ENCODE measurements at places on chromosomes 11 and 22.

- no peak for DNase-seq
Observed at GRCh38 chr11:19849107-19849789, 136.6 kb downstream of the NAV2 start.

- peak; percentile 63 for DNase-seq
Observed at GRCh38 chr11:47373876-47374719, 4.2 kb downstream of the SPI1 start.

GRCh38 chr11:16454289-16454863 is 98.0 kb upstream of the SOX6 start:
- DNase-seq, result no peak

GRCh38 chr22:19753090-19753842 is 7.3 kb upstream of the TBX1 start:
- DNase-seq, result no peak

GRCh38 chr22:42637555-42637954 is 2.8 kb downstream of the ATP5MGL start:
- no peak for DNase-seq

DNA sequence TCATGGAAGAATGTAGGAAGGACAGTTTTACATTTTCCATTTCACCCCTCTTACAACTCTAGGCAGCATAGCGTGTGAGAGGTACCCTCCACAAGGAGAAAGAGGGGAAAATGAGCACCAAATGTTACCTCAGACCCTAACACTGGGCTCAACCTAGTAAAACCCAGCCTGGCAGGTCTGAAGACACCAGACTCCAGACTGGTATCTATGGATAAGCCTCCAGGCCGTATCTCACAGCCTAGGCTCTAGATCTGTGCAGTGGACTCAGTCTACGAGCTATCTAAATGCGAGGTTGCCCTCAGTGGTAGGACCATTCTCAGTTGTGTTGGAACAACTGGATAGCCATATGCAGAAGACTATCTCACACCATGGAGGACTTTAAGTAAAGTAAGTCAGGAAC is 10.5 kb downstream of the TRIM5 start:
- DNase-seq, result no peak

DNA sequence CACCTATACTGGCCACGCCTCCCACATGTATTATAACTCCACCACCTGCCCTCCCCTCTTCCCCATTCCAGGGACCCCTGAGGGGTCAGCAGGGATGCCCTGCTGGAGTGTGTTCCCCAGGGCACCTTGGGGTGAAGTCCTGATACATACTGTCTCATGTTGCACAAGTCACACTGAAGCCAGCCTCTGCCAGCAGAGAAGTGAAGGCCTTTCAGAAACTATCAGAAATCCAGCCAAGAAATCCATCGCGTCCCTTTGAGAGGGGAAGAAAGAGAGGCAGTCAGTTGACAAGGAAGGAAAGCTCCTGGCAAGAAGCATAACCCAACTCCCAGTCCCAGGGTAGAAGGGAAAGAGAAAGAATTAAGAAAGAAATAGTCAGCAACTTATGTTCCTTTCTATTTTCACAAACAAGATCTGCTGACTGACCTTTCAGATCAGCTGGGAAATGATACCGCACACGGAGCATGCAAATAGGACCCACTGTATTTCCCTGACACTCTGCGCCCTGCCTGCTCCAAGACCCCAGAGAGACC is 45.2 kb downstream of the SC5D start:
- DNase-seq, result no peak

DNA sequence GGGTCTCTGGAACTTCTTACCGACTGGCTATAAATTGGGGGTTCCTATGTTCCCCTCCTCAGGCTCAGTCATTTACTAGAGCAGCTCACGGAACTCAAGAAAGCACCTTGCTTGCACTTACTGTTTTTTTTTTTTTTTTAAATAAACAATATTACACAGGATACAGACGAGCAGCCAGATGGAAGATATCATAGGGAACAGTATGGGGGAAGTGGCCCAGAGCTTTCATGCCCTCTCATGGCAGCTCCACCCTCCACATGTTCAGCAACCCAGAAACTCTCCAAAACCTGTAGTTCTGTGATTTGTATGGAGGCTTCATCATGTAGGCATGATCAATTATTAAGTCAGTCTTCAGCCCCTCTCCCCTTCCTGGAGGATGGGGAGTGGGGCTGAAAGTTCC is 7.5 kb downstream of the UVRAG start:
- DNase-seq, result no peak

GRCh38 chr11:7307836-7308235 is 56.1 kb downstream of the SYT9 start:
- DNase-seq, result no peak

DNA sequence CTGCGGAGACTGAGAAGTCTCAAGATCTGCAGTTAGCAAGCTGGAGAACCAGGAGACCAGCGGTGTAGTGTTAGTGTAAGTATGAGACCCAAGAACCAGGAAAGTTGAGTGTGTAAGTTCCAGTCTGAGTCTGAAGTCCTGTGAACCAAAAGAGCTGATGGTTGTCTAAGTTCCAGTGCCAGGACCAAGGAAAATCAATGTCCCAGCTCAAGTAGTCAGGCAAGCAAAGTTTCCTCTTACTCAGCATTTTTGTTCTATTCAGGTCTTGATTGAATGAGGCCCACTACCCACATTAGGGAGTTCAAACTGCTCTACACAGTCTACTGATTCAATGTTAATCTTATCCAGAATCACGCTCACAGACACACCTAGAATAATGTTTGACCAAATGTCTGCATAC is 11.0 kb downstream of the USP28 start:
- DNase-seq, result no peak

GRCh38 chr11:131056036-131056435 is 139.8 kb upstream of the SNX19 start:
- DNase-seq, result no peak

DNA sequence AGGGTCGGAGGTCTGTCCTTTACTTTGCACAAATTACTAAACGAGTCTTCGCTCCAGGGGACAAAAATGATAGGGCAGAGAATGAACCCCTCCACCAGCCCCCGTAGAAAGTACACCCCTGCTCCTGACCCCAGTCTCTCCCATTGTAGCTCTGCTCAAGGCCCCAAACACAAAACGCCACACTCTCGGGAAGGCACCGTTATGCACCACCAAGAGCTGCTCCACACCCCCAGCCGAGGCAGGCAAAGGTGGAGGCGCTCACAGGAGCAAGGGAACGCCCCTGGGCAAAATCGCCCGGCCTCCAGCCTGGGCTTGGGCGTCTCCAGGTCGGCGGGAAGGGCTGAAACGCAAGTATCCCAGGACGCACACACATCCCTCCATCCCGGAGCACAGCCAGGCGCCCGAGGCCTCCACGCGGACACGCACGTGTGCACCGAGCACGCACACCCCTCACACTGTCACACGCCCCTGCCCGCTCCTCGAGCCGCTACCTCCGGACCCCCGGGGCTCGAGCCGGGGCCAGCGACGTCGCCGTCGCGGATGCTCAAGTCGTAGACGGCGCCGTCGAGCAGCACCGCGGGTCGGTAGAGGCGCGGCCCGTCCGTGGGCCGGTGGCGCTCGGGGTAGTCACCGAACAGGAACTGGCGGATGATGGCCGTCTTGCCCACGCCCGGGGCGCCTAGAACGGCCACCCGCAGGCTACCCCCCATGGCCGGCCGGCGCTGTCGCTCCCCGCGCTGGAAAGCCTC is 786 bp downstream of the RASL10A start:
- no peak for DNase-seq

DNA sequence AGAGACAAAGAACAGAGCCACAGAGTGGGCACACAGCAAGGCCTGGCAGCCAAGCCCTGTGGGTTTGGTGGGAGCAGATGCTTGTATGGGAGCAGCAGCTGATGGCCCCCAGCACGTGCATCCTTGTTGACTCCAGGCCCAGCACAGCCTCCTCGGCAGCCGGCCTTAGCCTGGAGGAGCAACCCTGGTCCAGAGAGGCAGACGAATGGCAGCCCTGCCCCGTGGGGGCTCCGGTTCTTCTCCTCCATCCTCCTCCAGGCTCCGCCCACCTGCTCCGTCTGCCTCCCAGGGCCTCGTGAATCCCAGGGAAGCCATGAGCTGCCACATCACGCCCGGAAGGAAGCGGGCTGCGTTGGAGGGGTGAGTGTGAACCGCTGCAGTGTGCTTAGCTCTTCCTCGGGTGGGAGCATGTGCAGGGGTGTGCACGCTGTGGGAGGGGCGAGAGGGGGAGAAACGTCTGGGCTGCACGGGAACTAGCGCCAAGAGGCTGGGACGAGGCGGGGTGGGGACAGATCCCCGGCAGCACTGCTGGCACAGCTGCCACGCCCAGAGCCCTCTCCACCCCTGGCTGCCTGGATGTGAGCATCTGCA is 36.3 kb upstream of the JAM3 start:
- no peak for DNase-seq

- DNase-seq, result no peak
Observed at GRCh38 chr11:93542811-93543229, 371 bp downstream of the SMCO4 start.

GRCh38 chr11:17350455-17351171 is 987 bp upstream of the NCR3LG1 start:
- no peak for DNase-seq

- DNase-seq, result no peak
Observed at GRCh38 chr11:3219281-3219892, 774 bp upstream of the MRGPRG start.

- no peak for DNase-seq
Observed at GRCh38 chr11:41714101-41714500, 254.6 kb upstream of the LRRC4C start.

DNA sequence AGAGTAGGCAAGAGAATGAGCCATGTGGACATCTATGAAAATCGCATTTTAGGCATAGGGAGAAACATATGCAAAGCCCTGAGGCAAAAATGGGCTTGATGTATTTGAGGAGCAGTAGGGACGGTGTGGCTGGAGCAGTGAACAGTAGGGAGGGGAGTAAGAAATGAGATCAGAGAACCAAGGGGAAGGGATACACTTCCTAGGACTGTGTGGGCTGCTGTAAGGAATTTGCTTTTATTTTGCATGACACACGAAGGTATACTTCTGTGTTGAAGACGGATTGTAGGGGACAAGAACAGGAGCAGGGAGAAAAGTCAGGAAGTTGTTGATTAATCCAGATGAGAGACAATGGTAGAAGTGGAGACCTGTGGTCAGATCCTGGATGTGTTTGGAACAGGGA is 572.1 kb downstream of the JRKL start:
- DNase-seq, result no peak

- DNase-seq, result no peak
Observed at GRCh38 chr11:92053216-92053615, 171.4 kb upstream of the FAT3 start.

GRCh38 chr11:120977266-120978137 is 46.4 kb upstream of the TBCEL start:
- no peak for DNase-seq

DNA sequence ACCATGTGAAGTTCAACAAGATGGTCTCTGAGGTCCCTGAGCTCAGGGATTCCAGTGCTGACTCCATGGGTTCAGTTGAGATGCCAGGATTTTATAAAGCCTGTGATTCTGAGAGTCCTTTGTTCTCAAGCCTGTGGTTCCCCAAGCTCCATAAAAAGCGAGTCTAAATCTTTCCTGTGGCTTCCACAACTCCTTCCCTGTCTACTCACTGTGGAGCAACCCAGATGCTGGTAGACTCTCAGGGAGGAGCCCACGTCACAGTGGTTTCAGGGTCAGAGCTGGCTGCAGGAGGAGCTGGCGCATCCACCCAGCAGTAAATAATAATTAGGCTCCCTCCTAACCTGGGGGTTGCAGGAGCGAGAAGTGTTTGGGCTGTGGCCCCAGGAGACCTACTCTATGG is 2.0 kb upstream of the RELT start:
- DNase-seq, result no peak

GRCh38 chr11:44743326-44743725 is 16.6 kb downstream of the TSPAN18 start:
- DNase-seq, result no peak

DNA sequence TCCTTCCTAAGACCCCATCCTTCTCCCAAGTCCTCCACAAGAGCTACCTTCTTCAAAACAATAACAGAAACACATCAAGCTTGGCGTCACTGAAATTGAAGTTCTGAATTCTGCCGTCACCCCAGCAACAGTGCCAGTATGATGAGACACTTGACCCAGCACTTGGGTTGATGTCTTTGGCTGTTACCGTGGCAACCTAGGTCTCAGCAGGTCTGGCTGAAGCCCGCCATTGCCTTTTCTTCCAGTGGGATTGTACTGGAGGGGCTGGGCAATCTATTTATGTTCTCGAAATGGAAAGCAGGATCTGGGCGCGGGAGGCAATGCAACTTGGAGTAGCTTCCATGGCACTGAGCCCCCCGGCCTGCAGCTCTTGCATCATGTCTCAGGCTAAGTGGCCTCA is 23.8 kb downstream of the NPTXR start:
- no peak for DNase-seq

- no peak for DNase-seq
Observed at GRCh38 chr11:28284196-28284595, 176.0 kb downstream of the METTL15 start.

DNA sequence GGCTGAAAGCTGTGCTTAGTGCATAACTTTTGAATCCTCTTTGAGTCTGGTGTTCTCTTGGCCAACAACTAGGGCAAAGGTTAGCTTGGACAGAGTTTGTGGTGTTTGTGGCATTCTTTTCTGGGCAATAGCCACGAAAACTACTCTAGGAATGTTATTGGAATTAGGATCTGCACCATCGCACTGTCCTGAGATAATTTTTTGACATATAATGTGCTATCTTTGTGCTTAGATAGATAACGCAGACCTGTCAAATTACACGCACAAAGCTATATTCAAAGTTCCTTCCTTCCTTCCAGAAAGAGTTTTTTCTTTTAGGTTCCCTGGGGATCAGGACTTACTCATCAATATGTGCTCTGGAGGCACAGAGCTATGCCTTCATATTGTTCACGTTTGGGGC is 166.8 kb upstream of the MTMR2 start:
- no peak for DNase-seq

GRCh38 chr11:34492806-34493414 is 20.7 kb downstream of the ELF5 start:
- no peak for DNase-seq

DNA sequence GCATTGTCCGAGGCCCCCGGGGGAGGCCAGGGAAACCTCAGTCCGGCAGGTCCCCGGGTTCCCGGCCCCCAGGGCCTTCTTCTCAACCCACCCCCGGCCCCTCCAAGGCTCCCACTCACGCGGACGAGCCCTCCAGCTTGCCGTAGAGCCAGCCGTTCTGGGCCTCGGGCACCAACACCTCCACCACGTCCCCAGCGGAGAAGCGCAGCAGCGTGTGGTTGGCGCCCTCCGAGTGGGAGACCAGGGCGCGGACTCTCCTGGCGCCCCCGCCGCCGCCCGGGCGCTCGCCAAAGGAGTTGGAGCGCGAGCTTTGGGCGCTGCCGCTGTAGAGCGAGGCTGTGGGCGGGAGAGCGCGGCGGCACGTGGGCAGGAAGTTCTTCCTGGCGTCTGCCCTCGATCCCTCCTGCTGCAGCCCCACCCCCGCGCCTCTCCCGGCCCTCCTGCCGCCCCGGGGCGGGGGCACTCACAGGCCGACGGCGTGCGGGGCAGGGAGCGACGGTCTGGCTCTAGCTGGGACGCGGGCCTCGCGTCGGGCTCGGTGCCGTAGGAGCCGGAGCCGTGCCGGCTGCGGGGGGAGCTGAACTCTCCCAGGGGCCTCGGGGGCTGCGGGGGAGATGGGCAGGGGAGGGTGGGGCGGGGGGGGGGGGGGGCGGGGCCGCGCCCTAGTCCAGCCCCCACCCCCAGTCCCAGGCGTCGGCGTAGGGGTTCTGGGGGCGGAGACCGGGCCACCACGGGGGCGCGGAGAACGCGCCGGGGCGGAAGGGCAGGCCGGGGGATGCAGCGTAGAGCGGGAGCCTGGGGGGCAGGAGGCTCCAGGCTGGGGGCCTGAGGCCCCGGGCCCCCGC is 4.9 kb upstream of the SLC16A8 start:
- DNase-seq, result no peak
